ENCODE measurements at places on chromosomes 7 and 10.
A peak's percentile ranks its signal among the peaks of the same experiment; 100 is the strongest.

DNA sequence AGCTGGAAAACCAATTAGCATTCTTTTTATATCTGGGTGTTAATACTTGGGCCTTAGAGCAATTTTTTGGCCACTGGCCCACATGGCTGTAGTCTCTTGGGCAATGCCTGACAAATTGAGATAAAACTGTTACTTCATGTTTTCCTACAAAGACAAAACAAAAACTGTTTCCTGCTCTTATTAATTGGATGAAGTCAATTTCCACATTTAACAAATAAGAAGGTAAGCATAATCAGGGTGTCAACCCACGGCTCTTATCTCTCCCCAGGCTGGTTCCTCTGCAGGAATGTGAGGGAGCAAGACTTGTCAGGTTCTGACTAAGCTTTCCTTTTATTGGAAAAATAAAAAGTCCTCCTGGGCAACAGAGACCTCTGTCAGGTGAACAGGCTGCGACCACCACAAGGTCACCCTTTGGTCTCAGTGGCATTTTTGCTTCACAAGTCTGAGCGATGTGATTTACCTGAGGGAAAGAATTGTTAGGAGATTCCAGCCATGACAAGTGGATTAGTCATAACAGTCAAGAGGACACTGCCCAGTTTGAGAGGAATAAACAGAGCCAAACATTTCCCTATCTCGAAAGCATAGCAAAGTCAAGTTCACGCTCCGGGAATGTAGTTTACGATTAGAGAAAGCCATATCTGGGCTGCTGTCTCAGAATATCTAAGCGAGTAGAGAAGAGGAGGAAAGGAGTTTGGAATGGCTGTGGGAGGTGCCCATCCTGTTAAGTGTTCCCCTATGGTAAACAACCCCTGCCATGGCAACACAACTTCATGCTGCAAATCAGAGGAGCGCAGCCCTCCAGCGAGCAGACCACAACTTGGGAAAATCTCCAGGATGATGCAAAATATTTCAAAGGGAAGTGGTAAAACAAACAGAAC is 144.4 kb downstream of the TES start:
- H3K36me3 ChIP-seq, result no peaks in the 10 kb centered on the region
- no peaks in the 10 kb centered on the region for H3K27me3 ChIP-seq
- H3K27ac ChIP-seq, result peak overlapping the region; percentile 68
- DNase-seq, result no peak
- H3K4me1 ChIP-seq, result peaks cover 51% of the 10 kb centered on the region

- H3K4me3 ChIP-seq, result no peak overlapping the region
- DNase-seq, result no peak
- H3K27me3 ChIP-seq, result no peaks in the 10 kb centered on the region
- H3K36me3 ChIP-seq, result no peaks in the 10 kb centered on the region
- H3K27ac ChIP-seq, result no peak overlapping the region
Observed at GRCh38 chr7:118473271-118473670, 248.8 kb downstream of the ANKRD7 start.

- H3K36me3 ChIP-seq, result no peaks in the 10 kb centered on the region
- DNase-seq, result no peak
- H3K4me1 ChIP-seq, result peaks cover 10% of the 10 kb centered on the region
Observed at GRCh38 chr7:47411281-47411869, 170.5 kb downstream of the TNS3 start.

- H3K4me1 ChIP-seq, result no peaks in the 10 kb centered on the region
- no peaks in the 10 kb centered on the region for H3K36me3 ChIP-seq
- H3K4me3 ChIP-seq, result no peak overlapping the region
- H3K27ac ChIP-seq, result no peak overlapping the region
Observed at GRCh38 chr7:40760293-40760964, 625.6 kb downstream of the SUGCT start.

GRCh38 chr7:70360557-70360956 is 762.3 kb downstream of the AUTS2 start:
- H3K27ac ChIP-seq, result no peak overlapping the region
- peaks cover 12% of the 10 kb centered on the region for H3K4me1 ChIP-seq
- no peak for DNase-seq
- H3K4me3 ChIP-seq, result no peak overlapping the region

GRCh38 chr10:83952314-83952713 is 187.0 kb upstream of the GHITM start:
- no peak overlapping the region for H3K27ac ChIP-seq
- DNase-seq, result no peak
- no peak overlapping the region for H3K4me3 ChIP-seq
- H3K4me1 ChIP-seq, result no peaks in the 10 kb centered on the region
- no peaks in the 10 kb centered on the region for H3K27me3 ChIP-seq
- no peaks in the 10 kb centered on the region for H3K36me3 ChIP-seq

GRCh38 chr7:149850007-149850594 is 11.9 kb downstream of the ZNF862 start:
- H3K4me1 ChIP-seq, result peaks cover 10% of the 10 kb centered on the region
- H3K36me3 ChIP-seq, result no peaks in the 10 kb centered on the region
- no peak overlapping the region for H3K4me3 ChIP-seq

DNA sequence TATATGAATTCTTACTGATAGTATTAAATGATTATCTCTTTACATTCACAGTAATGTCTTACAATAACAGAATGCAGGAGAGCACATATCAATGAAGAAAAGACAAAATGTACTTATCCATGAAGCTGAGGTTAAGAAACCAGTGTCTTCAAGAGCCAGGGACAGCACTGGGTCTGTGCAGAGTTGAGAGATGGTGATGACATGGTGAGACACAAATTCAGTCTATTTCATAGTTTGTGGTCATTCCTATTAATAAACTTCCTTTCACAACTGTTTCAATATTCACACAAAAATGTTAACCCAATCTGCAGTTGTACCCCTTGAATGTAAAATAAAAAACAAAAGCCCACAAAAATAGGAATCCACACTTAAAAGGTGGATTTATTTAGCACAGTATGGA is 5.3 kb upstream of the MAGI2 start:
- H3K27ac ChIP-seq, result peak overlapping the region; percentile 22
- no peaks in the 10 kb centered on the region for H3K36me3 ChIP-seq
- no peaks in the 10 kb centered on the region for H3K27me3 ChIP-seq
- DNase-seq, result no peak
- no peak overlapping the region for H3K4me3 ChIP-seq

DNA sequence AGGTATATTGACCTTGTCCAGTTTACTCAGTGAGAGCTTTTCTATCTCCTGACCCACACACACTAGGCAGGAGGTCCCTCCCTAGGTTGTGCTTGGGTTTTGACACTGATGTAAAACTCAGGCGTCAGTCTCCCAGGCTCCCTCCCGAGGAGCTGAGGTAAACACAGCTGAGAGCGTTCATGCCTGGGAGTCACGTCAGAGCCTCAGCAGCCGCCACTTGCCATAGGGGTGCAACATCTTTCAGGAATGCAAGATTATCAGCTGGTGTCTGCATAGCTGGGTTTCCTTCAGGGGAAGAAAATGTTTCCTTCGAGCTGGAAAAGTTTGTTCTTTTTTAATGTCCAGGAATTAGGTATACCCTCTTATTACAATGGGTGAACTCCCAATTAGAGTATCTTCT is 70.6 kb downstream of the FGFR2 start:
- H3K4me3 ChIP-seq, result no peak overlapping the region
- H3K36me3 ChIP-seq, result no peaks in the 10 kb centered on the region
- peak overlapping the region; percentile 49 for H3K27ac ChIP-seq
- no peak for DNase-seq
- H3K4me1 ChIP-seq, result peaks cover 55% of the 10 kb centered on the region
- H3K27me3 ChIP-seq, result no peaks in the 10 kb centered on the region

DNA sequence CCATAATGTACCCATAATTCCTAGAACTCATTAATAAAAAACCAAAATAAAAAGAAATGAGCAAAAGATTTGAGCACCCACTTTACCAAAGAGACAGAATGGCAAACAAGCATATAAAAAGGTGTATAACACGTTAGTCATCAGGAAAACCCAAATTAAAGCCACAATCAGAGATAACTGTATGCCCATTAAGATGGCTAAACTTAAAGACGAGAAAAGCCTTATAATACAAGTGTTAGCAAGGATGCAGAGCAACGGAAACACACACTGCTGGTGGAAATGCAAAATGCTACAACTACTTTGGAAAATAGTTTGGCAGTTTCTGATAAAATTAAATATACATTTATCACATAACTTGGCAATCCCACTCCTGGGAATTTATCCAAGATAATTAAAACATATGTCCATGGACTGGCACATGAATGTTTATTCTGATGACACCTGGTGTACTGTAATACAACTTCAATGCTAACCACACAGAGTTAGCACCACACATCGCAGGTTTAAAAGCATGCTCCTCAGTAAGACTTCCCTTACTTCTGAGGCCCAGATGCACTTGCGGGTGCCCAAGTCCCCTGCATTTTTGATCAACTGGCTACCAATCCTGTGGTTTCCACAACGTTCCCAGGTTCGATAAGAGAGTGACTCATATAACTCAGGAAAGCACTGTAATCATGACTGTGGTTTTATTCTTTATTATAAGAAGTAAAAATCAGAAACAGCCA is 158.6 kb downstream of the SNX13 start:
- no peak for DNase-seq
- no peaks in the 10 kb centered on the region for H3K36me3 ChIP-seq
- no peaks in the 10 kb centered on the region for H3K27me3 ChIP-seq
- H3K4me1 ChIP-seq, result peaks cover 6% of the 10 kb centered on the region

DNA sequence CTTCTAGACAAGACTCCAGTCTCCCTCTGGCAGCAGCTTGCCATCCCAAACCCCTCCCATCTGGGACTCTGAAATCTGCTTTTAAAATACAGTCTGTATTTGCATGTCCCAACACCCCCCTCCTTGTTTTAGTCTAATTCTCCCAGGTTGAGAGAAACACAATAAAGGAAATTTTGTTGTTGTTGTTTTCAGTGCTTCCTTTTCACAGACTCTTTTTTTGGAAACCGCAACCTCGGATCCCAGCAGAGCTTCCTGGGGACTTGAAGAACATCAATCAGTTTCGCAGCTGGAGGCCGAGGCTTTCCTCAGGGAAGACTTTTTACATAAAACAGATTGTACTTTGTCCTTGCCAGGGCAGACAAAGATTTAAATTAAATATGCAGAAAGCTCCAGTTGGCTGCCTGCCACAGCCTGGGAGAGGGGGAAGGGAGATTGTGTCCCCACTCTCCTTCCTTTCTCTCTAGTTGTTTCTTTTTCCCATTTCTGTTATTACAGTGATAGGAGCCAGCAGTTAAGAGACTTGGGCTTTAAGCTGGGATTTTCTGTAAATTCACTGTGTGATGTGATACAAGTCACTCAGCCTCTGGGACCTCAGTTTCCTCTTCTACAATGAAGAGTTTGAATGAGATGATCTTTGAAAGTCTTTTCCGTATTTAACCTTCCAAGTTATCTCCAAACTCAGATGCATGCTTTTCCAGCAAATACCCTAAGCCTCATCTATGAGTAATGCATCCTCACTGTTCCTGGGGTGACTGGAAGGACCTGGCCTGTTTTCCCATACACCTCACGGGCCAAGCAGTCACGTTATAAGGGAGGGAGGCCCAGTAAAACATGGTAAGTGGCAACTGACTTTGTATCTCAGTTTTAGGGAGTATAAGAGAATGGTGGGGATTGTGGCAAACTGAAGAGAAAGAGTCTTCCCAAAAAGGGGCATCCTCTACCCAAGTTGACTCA is 192.3 kb downstream of the REEP3 start:
- H3K4me1 ChIP-seq, result peaks cover 44% of the 10 kb centered on the region
- H3K27ac ChIP-seq, result peak overlapping the region; percentile 73
- no peak for DNase-seq
- H3K4me3 ChIP-seq, result no peak overlapping the region

DNA sequence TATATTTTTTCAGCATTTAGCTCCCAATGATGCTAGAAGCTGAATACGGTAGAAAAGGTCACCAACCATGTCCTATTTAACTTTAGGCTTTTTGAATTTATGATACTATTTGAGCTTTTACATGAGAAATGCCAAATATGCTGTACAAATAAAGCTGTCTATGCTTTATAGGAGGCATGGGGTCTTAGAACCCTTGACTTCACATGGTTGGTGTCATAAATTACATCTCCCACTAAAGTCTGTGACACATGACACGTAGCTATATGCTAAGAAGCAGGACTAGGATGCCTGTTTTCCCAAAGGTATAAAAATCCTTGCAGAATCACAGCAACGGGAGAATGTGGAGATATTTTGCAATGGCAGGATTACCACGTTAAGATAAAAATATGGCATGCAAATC is 960.4 kb downstream of the PCDH15 start:
- no peak for DNase-seq
- H3K27ac ChIP-seq, result no peak overlapping the region
- no peaks in the 10 kb centered on the region for H3K27me3 ChIP-seq
- H3K36me3 ChIP-seq, result no peaks in the 10 kb centered on the region
- no peaks in the 10 kb centered on the region for H3K4me1 ChIP-seq

DNA sequence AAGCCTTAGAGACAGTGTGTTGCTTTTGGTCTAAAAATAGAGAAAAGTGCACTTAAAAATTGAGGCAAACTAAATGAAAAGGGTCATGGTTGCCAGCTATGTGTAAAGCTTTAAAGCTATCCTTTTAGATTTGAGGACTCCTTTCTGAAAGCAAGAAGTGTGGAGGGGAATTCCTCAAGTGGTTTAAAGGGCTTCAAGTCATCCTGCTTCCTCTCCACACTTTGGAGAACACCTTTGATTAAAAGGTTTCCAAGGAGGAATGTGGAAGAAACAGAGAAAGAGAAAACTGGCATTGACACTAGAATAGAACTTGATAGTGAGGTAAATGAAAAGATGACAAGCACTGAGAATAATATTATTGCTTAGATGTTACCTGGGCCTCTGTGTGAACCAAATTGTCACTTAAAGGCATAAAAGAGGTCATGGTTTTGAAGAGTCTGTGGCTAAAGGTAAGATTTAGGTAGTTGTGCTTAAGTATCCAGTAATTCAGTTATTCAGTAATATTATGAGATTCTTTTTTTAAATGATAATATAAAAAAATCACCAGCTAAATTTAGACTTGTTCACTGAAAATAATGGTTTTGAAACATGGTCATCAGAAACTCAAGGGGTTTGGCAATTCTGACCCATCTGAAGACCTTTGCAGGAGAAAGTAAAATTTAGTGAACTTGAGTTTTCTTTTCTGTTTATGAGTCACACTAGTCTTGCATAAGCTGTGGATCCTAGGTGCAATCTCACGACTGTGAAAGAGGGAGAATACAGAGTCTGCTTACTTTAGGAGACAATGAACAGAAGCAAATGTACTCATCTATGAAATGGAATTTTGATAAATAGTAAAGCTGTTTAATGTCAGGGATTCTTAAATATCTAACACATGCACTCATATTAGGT is 466.0 kb downstream of the KIF20B start:
- no peaks in the 10 kb centered on the region for H3K4me1 ChIP-seq
- H3K27ac ChIP-seq, result no peak overlapping the region
- no peaks in the 10 kb centered on the region for H3K36me3 ChIP-seq
- DNase-seq, result no peak
- H3K27me3 ChIP-seq, result no peaks in the 10 kb centered on the region

DNA sequence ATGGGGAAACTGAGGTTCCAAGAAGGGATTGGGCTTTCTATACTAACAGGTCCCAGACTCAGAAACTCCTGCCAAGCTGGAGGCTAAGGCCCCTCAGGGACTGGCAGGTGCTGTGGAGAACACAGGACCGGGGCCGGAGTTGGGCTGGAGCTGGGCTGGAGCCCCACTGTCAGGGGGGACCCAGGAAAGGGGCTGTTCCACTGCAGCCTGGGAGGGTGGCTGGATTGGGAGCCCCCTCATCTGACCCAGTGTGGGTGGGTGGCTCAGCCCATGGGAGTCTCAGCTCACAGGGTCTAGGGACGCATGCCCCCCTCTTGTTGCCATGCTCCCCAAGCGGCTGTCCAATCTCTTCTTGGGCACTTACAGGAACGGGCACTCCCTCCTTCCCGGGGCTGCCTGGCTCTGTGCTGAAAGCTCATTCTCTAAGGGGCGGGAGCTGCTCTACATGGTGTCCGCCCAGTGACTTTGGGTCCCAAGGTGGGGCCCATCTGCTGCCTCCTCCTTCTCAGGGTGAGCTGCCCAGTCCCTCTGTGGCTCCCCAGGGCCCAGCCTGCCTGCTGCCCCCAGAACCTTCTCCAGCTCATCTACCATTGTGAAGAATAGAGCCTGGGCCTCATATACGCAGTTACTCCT is 126.5 kb downstream of the MYL10 start:
- no peak overlapping the region for H3K4me3 ChIP-seq
- DNase-seq, result no peak
- H3K27ac ChIP-seq, result no peak overlapping the region

All from vagina (tissue), 2 donors.